Mesendoderm (in vitro differentiated cells): ENCODE measurements at places on chromosomes 3 and 15.

GRCh38 chr15:90873488-90873997 lies 5.2 kb downstream of the FURIN start:
- DNase-seq = no peak

GRCh38 chr3:183182732-183183610 lies 20.4 kb upstream of the LAMP3 start:
- no peak for DNase-seq

DNA sequence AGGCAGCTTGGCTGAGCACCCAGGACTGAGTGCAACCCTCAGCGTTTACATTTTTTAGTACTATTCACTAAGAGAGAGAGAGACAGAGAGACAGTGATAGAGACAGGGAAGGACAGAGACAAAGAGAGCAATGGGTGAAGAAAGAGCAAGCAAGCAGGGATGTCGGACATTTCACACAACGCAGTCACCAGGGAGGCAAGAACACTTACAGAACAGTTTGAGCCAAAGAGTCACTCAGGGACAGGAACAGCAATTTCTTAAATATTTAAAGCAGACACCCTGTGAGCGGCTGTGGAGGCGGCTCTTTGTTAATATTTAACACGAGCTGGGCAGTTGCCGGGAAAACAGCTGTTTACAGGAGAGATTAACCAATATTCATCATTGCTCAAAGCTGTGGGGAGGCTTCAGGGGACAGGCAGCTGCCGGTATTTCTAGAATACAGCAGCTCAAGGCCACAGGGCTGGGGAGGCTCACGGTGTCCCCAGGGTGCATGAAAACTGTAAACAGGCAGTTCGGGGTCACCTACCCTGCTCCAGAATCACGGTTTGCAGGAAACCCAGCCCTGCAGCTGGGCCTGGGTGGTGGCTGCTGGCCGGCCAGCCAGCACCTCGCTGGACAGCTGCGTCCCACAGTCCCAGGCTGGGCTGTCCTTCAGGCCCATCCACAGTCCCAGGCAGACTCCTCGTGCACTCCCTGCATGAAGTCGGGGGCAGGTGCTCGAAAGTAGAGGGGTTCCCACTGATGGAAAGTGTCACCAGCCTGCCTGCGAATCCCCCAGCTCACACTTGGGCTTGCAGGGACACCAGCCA lies 38.8 kb upstream of the PCSK6 start:
- no peak for DNase-seq

DNA sequence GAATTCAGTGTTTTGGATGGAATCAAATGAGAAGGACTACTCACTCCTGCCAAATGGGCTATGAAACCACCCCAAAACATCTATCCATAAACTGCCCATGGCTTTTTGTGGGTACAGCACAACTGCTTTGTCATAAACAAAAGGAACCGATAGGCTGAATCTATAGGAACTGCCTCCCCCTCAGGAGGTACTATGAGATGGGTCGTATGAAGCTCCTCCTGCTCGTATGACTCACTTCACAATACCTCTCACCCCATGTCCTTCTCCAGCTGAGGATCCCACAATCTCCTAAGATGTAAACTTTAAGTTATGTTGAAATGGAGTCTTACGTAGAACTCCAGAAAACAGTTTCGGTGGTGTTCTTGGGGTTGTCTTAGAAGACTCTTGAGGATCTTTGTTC lies 129.9 kb upstream of the SAMMSON start:
- peak; percentile 18 for DNase-seq

- DNase-seq = no peak
Measured at GRCh38 chr15:98941595-98942255, 65.9 kb downstream of the PGPEP1L start.

DNA sequence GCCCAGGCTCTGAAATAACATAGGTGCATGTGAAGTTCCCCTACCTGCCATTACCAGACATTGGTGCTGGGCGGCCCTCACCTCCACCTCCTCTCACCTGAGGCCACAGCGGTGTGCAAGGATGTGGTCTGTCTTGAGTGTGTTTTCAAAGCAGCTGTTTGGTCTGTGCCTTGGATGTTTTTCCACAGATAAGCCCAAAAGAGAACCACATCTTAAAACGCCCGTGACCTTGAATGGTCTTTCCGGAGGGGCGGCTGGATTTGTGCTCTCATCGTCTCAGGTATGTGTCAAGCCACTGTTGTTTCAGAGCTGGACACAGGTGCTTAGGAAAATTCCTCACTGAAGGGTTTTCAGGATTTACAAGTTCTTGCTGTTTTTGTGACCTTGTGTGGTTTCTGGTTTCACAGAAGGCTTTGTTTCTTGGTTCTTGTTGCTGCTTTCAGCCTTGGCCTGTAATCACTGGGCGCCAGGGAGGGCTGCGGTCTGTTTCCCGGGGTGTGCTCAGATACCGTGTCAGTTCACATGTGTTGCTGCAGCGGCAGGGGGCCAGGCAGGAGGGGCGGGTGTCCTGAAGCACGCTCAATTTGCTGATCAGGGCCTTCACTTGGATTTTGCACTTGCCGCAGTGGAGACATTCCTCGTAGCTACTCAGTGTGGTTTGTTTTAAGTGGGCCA lies 128.4 kb downstream of the IGF1R start:
- DNase-seq = peak; percentile 41

- peak; percentile 20 for DNase-seq
Measured at GRCh38 chr3:49638445-49638844, 35.7 kb upstream of the APEH start.

DNA sequence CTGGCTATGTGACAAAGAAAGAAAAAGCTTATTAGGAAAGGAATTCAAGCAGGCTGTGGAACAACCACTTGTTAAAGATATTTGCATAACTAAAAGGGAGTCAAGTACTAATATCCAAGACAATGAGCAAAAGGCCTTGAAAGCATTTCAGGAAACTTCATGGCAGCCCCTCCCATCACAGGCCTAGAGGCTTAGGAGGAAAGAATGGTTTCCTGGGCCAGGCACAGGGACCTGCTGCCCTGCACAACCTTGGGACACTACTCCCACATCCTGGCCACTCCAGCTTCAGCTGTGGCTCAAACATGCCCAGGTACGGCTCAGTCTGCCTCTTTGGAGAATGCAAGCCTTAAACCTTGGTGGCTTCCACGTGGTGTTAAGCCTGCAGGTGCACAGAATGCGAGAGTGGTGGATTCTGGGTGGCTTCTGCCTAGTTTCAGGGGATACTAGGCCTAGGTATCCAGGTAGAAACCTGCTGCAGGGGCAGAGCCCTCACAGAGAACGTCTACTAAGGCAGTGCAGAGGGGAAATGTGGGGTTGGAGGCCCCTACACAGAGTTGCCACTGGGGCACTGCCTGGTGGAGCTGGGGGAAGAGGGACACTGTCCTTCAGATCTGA lies 121.6 kb downstream of the OPA1 start:
- peak; percentile 40 for DNase-seq

- no peak for DNase-seq
Measured at GRCh38 chr15:98804057-98804380, 155.7 kb downstream of the IGF1R start.

DNA sequence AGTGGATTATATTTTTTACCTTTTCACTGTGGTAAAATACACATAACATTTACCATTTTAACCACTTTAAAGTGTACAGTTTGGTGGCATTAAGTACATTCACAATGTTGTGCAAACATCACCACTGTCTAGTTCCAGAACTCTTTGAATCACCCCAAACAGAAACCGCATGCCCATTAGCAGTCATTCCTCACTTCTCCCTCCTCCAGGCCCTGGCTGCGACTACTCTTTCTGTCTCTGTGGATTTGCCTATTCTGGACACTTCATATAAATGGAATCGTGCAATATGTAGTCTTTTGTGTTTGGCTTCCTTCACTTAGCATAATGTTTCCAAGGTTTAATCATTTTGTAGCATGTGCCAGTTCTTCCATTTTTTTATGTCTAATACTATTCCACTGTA lies 409.8 kb downstream of the NTRK3 start:
- DNase-seq = no peak

GRCh38 chr3:14540821-14541385 lies 761 bp upstream of the GRIP2 start:
- no peak for DNase-seq

DNA sequence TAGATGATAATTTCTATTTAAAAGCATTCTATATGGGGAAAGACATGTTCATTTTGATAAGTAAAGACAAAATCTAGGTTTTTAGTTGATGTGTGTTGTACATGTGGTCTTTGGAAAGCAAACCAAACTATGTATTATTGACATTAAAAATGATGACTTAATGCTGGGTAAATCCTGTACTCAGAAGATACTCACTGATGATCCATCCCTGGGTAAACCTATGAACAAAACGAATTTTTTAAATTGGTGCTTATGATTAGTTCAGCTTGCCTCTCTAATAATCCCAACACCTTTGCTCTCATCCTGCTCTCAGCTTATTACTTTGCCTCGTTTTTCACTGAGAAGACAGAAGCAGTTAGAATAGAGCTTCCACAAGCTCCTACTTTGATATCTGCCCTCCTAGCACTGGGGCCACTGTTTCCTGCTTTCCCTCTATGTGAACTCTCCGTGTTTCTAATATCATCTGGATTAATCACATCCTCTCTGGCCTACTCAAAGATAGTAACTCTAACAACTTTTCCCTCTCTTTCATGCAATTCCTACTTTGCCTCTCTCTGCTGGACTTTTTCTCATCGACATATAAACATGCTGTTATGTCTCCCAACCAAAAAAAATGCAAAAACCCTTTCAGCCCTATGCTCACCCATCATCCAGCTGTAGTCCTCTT lies 29.3 kb downstream of the RARRES1 start:
- DNase-seq = no peak

DNA sequence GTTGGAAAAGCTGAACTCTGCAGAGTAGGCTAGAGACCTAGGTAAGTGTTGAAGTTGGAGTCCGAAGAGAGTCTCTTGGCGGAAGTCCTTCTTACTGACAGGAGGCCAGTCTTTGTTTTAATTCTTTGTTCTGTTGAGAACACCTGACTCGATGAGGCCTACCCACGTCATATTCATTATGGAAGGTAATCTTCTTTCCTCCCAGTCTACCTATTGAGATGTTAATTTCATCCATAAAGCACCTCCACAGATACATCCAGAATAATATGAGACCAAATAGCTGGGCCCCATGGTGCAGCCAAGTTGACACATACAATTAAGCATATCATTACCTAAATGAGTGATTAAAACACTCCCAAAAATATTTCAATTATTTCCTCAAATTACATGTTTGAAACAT lies 515.5 kb downstream of the CADM2 start:
- no peak for DNase-seq

DNA sequence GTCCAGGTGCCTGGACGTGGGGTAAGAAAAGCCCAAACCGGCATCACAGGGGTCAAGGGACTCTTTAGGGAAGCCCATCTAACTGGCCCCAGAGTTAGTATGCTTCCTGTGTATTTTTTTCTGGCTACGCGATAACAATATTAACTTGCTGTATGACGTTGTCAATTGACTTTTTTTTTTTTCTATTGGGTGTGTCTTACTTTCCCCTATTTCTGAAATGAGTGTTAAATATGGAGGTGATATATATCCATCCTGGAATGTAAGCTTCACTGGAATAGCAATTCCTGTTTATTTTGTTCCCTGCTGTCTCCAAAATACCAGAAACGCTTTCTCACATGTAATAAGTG lies 598 bp upstream of the GMNC start:
- DNase-seq = no peak

GRCh38 chr3:196198771-196199753 lies 12.1 kb downstream of the ZDHHC19 start:
- peak; percentile 66 for DNase-seq

- no peak for DNase-seq
Measured at GRCh38 chr3:150177673-150178381, 207.1 kb upstream of the PFN2 start.

- DNase-seq = no peak
Measured at GRCh38 chr15:60648928-60649679, 170.2 kb upstream of the ICE2 start.

DNA sequence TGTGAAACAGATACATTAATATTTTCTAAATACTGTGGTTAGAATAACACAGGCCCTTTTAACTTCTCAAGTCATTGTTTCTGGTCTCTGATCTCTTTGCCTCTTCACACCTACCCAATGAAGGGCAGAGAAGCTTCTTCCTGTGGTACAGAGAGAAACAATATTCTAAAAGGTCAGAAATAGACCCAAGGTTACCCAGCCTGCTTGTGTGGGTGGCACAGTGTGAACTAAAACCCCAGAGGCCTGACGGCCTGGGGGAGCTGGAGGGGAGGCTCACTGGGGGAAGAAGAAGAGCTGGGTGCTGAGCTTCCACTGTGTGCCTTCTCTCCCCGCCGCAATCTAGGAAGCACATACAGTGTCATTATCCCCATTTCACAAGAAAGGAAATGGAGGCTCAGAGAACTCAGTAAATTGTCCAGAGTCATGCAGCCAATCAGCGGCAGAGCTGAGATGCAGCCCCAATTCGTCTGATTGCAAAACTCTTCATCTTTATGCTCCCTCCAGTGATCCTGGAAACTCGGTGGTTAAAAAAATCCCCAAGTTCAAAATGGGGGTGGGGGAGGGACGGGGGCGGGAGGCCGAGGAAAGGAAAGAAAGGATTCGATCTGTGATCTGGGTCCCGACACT lies 64.1 kb upstream of the HEG1 start:
- DNase-seq = no peak

GRCh38 chr3:157789162-157789561 lies 285.9 kb upstream of the VEPH1 start:
- DNase-seq = no peak

GRCh38 chr3:194130188-194130587 lies 5.8 kb upstream of the HES1 start:
- DNase-seq = no peak

GRCh38 chr3:173659972-173660371 lies 262.4 kb downstream of the NLGN1 start:
- peak; percentile 4 for DNase-seq

GRCh38 chr3:197424674-197425484 lies 126.5 kb upstream of the DLG1 start:
- DNase-seq = no peak

DNA sequence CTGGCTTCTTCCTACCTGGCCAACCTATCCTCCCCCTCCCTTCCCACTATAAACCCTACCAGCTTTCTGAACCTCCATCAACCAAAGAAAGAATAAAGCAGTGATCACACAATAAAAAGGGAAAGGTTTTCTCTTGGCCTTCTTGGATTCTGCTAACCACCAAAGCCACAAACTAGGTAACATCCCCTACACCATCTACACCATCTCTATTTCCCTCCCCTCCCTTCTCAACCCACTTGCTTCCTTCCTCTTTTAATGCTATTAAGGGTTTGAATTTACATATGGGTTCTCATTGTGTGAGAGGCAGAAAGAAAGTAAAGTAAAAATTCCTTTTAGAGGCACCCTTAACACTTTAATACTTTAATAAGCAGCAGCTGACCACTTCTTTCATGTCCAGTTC lies 25.8 kb upstream of the RSL24D1 start:
- no peak for DNase-seq

DNA sequence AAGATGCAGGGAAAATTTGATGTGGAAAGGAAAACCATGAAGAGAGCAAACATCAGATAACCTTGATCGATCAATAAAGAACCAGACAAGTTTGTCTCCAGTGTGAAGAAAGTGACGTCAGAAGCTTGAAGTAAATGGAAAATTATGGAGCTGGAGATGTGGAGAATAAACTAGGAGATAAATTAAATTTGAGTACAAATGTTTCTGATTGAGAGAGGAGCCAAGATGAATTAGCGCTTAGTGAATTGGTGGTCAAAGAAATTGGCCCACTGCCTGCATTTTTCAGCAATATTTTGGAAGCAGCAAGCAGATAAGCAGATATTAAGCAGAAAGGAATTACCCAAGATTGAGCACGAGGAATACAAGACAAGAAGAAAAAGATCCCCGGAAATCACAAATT lies 567.3 kb upstream of the ZNF385D start:
- no peak for DNase-seq

GRCh38 chr3:49422379-49423248 lies at the start of gene AMT:
AMT (minus strand) TSS chr3:49422473; CDS start chr3:49422450, 23 bp downstream.
- DNase-seq = peak; percentile 98
